ENCODE measurements at places on chromosomes 2 and 18. TPM values are rescaled to one million over a fixed set of nuclear protein-coding genes. Genes with fewer than 3 reads are reported as not detected.
A peak's percentile ranks its signal among the peaks of the same experiment; 100 is the strongest.

DNA sequence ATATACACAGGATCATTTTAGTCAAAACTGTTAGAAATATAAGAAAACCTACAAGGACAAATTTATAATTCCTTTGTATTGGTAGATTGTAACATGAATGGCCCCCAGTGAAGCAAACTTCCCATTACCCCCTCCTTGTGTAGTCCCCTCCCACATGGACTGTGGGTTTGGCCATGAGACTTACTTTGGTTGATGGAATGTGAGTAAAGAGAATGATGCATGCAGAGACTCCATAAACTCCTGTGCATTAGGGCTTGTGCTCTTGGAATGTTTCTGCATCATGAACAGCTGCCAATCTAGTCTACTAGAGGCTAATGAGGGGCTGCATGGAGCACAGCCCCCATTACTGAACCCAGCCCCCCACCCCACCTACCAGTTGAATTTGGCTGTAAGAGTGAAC, 8.3 kb upstream of the TGFA start:
- no peak for DNase-seq

GRCh38 chr18:67300498-67300897, 216.0 kb downstream of the DSEL start:
- no peak for DNase-seq

- DNase-seq = no peak
Measured at GRCh38 chr2:85163675-85164074, 30.5 kb downstream of the TCF7L1 start.

- DNase-seq = no peak
Measured at GRCh38 chr18:49018554-49019445, 68.0 kb upstream of the SMAD7 start.

DNA sequence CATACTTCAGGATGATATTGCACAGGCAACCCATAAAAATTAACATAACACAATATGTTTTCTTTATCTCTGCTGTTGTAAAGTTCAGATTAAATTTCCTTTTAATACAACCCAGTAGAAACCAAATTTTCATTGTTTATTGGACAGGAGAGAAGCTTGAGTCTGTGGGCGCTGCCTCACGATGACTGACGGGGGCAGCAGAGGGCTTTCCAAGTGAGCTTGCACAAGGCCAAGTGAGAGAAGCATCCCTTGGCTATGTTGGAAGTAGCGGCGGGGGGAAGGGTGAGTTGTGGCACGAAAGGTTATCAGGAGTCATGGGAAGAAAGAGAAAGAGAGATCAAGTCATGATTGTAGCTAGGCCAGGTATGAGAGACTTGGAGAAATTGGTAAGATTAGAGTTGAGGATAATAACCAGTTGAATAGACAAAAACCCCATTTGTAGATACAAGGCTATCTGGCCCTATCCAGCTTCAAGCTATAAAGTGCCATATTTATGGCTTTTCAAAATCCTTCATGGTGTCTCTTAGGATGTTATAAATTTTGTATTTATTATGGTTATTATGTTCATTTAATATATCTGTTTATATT, 413.7 kb upstream of the FAM98A start:
- peak; percentile 22 for DNase-seq

Gene FSIP2
- 8.6 TPM for total RNA-seq

Gene CDCA7
- 17.3 TPM for total RNA-seq

- DNase-seq = no peak
Measured at GRCh38 chr2:205769879-205770278, 87.6 kb downstream of the NRP2 start.

- DNase-seq = no peak
Measured at GRCh38 chr2:224517963-224518362, 67.2 kb downstream of the CUL3 start.

GRCh38 chr2:86224645-86225355, 25.5 kb downstream of the MRPL35 start:
- no peak for DNase-seq

Gene NGEF
- total RNA-seq = 22.8 TPM

GRCh38 chr2:112035786-112036185, 19.3 kb upstream of the TMEM87B start:
- DNase-seq = no peak

Data from occipital lobe (tissue), 3 donors.